ENCODE measurements at places on chromosomes 16 and 17.

DNA sequence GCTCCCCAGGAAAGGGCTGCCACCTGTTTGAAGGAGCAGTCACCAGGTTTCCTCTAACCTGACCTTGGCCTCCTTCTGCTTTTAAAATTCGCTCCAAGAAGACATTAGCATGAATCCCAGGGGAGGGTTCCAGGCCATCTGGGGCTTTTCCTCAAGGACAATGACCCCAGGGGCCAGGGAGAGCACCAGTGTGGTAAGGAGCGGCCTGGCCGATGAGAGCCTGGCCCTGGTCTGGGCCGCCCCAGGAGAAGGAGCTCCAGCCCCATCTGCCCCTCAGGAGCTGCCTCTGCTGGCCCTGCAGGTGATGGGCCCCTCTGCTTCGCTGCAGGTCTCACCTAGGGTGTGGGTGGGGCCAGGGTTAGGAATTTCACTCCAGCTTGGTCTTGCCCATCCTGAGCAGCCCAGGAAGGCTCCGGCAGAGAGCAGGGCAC is 209.2 kb upstream of the TNRC6C start:
- no peak for DNase-seq

GRCh38 chr16:81243942-81244341 is 5.5 kb downstream of the BCO1 start:
- DNase-seq = no peak

DNA sequence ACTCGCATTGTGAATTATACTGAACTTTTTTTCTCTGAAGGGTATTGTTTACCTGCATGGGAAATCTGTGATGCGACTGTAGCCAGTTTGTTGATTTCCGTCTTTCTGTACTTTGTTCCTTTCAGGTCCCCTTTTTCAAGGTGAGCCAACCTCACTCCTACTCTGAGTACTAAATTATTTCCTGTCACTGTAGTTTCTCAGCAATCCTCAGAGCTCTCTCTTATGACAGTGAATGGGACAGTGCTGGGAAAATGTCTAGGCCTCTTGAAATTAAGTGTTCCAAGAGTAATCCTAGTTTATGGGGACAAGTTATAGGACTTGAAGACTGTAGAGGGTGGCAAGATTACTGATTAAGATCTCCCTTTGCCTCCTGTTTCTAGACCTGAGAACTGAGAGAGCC is 167.6 kb downstream of the CNTNAP4 start:
- no peak for DNase-seq

DNA sequence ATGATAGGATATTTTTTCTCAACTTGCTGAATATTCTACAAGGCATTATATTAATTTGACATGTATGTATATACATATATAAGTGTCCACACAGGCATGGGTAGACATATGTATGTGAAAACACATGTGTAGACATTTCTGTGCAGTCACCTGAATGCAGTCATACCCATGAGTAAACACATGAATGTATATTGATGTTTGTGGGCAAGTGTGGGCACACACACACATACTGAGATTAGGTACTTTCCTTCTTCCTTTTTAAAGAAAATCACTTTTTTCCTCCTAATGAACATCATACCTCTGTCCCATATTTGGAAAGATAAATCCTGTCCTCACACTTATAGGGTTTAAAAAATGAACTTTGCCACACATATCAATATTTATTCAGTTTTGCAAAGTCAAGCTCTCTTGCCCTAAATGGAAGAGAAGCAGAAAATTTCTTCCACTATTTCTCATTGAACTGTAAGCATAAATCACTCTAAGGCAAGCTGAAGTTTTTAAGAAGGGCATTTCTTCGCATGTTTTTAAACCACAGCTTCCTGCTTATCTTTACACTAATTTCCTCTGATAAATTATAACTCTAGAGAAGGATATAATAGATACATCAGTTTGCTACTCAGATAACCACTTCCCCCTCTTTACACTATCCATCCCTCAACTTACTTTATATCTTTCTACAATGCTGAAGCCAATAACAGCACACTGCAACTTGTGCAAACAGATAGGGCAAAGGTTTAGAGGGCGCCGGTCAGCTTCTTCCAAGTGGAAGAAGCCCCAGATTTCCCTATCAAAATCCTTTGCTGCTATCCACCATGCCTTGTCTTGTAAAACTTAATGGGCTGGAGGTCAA is 49.6 kb upstream of the LRRC37A3 start:
- no peak for DNase-seq

DNA sequence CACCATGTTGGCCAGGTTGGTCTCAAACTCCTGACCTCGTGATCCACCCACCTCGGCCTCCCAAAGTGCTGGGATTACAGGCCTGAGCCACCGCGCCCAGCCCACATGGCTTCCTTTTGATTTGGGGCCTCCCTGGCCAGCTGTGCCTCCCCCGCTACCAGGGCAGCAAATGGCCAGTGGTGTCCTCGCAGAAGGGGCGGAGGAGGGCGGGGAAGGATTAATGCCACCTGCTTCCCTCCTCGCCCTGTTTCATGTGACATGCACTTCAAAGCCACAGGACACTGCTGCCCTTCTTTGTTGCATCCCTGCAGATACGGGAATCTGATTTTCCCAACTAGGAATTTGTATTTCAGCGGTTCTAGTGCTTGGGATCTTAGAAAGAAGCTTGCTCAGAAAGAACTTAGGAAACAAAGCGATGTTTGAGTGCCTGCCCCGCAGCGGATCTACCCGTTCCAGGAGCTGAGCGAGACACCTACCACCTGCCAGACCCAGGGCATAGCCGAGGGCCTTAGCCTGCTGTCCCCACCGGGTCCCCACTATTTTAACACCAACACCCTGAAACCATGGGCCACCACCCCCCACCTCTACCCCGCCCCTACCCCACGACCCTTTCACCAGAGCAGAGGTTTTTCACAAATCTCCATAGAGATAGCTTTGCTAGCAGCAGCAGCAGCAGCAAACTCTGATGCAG is 37.7 kb upstream of the CCDC182 start:
- no peak for DNase-seq

DNA sequence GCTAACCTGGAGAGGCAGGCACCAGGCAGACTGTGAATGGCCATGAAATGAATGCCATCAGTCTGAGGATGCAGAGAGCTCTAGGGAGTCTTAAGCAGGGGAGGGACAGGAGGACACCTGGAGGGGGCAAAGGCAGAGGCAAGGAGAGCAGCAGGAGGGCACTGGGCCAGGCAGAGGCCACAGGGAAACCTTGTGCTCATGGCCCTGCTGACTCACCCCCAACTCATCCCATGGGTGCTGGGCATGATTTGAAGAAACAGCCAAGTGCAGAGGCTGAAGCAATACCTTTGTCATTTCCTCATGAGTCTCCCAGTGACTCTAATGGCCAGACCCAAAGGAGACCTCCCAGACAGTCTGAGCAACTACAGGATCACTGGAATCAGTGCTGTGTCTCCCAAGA is 141.4 kb downstream of the TMEM132E start:
- DNase-seq = no peak

GRCh38 chr16:495127-495748 is 32.3 kb upstream of the CAPN15 start:
- DNase-seq = no peak

GRCh38 chr17:48596735-48597527 is 3.4 kb upstream of the HOXB5 start:
- peak; percentile 66 for DNase-seq
